NCI-H1436 treated with DMSO at 0.1 percent for 48 hours (cell line): ENCODE measurements at places on chromosomes 16 and 17.

DNA sequence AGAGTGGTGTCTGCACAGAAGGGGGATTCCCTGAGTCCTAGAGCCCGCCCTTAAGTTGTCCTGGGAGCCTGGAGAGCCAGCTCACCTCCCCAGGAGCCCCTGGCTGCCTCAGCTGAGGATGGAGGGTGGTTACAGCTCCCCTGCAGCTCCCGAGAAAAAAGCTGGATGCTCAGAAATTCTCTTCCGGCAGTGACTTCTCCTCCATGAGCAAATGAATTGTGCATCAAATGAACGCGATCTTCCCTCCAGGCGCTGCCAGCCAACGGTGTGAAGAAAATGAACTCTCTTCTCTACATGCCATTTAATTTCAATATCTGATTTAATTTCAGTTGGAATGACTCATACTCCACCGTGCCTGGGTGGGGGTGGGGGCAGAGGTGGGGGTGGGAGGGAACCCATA is 14.3 kb upstream of the C16orf74 start:
- DNase-seq, result no peak

- DNase-seq, result no peak
Observed at GRCh38 chr16:67431775-67432505, 1.0 kb downstream of the HSD11B2 start.

GRCh38 chr16:27480761-27481160 is 69.0 kb downstream of the GTF3C1 start:
- DNase-seq, result no peak

- DNase-seq, result no peak
Observed at GRCh38 chr16:21100447-21100846, 50.2 kb downstream of the DNAH3 start.

DNA sequence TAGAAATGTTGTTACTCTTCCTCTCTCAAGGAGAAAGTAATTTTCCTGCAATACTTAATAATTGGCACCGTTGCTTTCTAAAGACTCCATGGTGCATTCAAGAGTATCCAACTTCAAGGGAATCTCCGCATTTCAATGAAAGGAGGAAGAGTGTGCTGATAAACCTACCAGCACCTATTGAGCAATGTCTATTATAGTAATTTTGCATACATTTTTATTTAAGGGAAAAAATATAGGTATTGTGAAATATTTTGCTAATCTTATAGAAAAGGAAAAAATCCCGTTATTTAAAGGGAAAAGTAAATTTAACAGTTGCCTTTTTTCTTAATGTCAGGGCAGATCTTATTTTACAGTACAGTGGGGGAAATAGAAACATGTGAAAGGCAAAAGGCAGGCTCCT is 1.1 kb upstream of the TMEM106A start:
- DNase-seq, result no peak

DNA sequence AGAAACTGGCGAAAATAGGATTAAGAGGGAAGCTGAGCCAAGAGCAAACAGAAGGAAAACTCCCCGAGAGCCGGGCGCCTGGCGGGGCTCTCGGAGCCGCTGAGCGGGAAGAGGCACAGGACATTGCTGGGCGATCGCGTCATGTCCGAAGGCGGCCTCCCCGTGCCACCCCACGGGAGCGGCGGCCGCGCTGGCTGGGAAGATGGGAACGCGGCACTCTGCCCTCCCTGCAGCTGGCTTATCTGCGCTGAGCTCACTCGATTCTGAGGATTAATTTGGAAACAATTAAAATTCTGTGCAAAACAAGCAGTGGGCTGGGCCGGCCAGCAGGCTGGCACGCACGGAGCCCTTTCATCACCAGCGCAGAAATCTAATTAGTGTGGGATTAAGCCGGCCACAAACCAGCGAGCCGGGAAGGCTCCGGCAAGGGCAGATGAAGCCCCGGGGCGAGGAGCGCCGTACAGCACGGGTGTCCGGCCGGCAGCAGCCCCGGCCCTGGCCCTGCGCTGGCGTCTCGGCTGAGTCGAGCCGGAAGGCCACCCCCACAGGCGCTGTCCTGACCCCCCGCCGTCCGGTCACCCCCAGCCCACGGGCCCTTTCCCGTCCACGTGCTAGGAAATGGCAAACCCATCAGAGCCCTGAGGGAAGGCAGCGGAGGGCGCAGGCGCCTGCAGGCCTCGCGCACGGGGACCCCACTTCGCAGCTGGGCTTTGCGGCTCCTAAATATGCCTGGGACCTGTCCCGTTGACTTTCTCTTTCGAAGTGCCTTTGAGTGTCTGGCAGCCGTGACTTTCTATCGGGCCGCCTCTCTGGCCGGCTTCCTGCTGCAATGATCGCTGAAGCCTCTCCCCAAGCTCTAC is 37.9 kb downstream of the SOX8 start:
- DNase-seq, result no peak
